Activated T-helper 1 cell treated with anti-CD3 and anti-CD28 coated beads, Interleukin-2, amount 50 U/mL, for 16 hours (primary cell): ENCODE measurements at places on chromosomes 5 and 9.

GRCh38 chr9:570187-570586 is 271.3 kb upstream of the DMRT1 start:
- DNase-seq = no peak

- no peak for DNase-seq
Observed at GRCh38 chr5:73955271-73955846, 329.4 kb downstream of the ARHGEF28 start.

- no peak for DNase-seq
Observed at GRCh38 chr5:95984287-95984938, 22.8 kb upstream of the ELL2 start.

- DNase-seq = no peak
Observed at GRCh38 chr5:62007457-62007856, 298.5 kb upstream of the KIF2A start.

DNA sequence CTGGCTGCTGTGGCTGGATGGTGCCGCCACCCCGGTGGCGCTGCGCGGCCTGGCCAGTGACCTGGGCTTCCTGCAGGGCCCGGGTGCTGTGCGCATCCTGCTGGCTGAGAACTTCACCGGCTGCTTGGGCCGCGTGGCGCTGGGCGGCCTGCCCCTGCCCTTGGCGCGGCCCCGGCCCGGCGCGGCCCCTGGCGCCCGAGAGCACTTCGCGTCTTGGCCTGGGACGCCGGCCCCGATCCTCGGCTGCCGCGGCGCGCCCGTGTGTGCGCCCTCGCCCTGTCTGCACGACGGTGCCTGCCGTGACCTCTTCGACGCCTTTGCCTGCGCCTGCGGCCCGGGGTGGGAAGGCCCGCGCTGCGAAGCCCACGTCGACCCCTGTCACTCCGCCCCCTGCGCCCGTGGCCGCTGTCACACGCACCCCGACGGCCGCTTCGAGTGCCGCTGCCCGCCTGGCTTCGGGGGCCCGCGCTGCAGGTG is 17.5 kb downstream of the CRB2 start:
- no peak for DNase-seq

DNA sequence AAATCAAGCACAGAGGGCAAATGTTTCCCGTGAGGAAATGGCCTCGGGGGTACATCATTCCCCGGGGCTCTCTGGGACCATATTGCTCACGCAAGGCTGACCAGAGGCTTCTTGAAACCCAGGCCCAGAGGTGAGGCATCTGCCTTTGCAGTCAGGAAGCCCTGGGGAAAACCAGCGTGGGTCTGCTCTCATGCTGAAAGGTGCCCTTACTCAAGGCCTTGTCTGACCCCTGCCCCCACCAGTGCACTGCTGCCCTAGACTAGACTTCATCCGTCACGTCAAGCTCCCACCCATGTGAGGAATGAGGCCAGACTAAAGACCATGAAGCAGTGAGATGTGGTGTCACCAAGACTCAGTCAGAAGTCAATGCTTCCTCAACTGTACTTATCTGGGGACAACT is 66.1 kb downstream of the PAX5 start:
- DNase-seq = no peak

DNA sequence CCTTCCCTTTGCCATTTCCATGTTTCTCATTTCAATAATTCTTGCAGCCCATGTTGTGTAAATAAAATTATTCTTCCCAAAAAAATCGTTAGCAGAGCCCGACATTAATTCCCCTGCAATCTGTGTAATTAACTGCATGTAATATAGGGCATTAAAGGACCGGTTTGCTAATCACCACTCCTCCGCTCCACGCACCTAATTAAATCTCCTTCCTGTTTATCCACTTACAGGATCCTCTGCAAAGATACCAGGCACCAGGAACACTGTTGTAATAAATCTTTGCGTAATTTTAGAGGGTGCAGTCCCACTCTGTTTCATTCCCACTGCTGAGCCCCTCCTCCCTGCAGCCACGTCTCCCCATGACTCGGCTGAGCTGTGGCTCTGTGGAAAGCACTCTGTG is 105.0 kb upstream of the PPP1R26 start:
- no peak for DNase-seq

DNA sequence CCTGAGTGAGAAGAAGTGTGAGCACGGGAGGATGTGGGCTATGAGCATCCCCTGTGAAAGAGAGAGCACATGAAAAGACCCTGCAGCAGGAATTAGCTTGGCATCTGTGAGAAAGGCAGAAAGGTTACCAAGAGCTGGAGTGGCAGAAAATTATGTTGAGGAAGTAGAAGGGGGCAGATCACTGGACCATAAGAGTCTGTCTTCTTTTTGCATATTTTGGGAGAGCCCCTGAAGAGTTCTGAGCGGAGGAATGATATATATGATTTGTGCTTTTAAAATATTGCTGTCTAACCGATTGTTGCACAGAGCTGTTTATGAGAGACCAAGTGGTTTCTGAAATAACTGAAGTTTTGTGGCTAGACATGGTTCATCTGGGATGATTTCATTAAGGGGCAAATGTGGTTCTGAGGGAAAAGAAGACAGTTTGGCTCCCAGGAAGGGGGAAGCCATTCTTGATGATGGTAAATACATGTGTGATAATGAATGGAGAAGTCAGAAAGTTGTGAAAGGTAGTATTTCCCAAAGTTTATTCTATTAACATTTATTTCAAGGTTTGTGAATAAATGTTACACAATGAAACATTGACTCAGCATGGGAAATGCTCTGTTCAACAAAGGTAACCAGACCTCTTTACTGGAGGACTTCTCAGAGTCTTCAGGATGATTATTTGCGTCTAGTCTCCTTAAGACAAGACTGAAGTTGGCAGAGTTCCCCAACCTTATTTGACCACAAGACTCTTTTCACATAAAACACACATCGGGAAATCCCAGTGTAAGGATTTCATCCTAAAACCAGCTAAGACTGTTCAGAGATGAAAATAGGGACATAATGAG is 31.5 kb upstream of the ADRB2 start:
- no peak for DNase-seq

DNA sequence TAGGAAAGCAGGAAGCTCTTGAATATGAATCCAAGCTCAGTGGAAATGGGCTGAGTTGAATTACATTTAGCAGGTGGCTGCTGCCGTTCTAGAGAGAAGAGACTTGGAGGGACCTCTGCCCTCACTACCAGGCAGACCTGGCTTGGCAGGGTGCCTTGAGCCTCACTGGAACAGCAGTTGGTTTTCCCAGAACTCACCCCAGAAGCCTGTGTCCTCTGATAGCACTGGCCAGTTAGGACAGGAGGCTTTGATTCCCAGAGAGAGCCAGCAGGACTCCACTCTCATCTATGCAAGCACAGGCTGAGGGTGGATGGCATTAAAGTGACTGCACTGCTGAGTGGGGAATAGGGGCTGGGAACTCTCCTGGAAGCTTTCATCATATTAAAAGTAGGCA is 54.8 kb downstream of the PWWP2A start:
- no peak for DNase-seq

DNA sequence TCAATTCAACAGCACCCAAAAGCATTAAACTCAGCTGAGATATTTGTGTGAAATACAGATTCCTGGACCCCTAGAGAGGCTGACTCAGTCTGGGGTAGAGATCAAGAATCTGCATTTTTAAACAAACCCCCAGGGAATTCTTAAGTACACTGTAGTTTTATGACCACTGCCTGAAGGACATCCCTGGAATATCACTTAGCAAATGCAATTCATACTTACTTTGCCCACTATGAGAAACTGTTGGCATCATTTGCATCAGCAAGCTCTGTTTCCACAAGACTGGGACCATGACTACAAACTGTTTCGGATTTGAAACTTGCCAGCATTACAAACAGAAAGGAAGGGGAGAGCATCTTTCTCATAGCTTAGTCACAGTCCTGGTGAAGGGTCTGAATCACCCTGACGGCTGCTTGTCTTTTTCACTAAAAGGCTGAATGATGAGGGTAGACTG is 63.7 kb downstream of the MLLT3 start:
- DNase-seq = peak; percentile 4

GRCh38 chr9:91676046-91676445 is 252.4 kb upstream of the NFIL3 start:
- no peak for DNase-seq

DNA sequence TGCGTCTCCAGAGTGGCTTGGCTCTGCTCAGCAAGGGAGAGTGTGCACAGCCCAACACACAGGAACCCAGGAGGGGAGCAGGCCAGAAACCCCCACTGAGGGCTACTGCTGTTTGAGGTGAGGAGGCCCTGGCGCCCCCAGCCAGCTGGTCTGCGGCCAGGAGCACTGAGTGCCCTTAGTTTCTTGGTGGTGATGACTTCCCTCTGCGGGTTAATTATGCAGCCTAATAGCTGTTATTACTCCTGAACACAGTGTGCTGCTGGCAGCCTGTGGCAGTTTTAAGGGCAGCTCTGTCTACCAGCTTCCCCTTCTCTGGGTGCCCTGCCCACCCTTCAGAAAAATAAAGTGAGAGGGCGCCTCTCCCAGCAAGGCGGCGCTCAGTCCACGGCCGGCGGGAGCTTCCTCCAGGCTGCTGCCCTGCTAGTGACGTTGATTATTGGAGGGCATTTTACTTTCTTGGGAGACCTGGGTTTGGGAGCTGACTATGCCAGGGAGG is 19.2 kb downstream of the GADD45G start:
- DNase-seq = no peak

DNA sequence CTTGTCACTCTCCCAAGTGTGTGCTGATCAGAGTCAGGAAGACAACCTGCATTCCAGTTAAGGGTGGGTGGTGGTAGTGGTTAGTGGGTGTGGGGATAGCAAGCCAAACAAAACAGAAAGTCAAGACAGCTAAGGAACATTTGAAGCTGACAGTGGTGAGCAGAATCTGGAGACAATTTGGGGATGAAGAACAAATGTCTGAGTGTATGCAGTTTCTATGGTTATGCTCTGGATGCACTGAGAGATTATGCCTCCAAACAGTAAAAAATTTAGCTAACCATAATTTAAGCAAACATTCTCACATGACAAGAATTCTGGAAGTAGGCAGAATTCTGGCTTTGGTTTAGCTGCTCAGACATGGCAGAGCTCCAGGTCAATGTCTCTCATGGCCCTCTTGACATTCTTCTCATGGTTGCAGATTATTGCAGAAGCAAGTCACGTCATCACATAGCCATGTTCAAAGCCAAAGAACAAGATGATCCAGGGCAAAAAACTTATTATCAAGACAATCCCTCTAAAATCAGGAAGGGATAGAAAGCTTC is 148.7 kb downstream of the LURAP1L start:
- DNase-seq = no peak

GRCh38 chr9:132002643-132003318 is 76.9 kb downstream of the MED27 start:
- no peak for DNase-seq

GRCh38 chr5:7742241-7742656 is 108.7 kb downstream of the CFAP90 start:
- no peak for DNase-seq

DNA sequence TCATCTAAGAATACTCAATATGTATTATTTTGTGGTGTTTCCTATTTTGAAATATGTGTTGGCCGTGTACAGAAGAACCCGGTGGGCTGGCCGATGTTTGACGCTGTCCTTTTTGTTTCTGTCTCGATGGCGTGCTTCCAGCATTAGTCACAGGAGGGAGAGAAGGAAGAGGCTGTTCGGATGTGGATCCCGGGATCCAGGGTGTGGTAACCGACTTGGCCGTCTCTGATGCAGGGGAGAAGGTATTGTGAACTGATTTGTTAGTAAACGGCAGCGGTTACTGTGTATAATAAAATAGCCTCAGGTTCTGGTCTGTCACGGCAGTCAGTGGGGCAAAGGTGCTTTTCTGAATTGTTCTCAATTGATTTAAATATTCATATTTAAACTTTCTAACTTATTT is 275.0 kb downstream of the ARHGEF28 start:
- no peak for DNase-seq

GRCh38 chr9:111502506-111502905 is 18.3 kb upstream of the ECPAS start:
- no peak for DNase-seq

DNA sequence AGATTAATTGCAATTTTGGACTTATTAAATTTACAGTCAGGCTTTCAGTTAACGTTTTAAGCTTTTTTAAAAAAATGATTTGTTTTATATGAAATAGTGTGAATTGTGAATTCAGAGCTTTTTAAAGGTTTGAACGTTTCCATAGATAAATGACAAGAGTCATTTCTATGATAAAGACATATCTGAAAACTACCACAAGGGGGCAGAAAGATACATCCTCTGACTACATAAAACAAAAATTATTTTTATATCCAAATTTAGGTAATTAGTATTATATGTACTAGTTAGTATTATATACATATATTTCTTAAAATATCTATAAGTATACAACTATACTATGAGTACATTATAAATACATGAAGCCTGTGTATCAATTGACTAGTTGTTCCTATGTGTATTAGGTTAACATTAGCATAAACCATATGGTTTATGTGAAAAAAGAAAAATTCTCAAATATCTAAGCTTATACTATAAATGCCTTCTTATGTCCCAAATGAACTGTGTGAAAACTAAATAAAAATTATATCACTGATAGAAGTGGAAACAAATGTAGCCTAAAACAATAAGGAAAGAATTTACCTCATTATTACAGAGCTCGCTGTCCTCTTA is 155.2 kb downstream of the MEF2C start:
- DNase-seq = no peak

DNA sequence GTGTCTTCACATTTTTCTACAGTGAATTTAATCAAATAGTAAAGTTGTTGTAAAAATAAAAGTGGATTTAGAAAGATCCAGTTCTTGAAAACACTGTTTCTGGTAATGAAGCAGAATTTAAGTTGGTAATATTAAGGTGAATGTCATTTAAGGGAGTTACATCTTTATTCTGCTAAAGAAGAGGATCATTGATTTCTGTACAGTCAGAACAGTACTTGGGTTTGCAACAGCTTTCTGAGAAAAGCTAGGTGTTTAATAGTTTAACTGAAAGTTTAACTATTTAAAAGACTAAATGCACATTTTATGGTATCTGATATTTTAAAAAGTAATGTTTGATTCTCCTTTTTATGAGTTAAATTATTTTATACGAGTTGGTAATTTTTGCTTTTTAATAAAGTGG is 60.4 kb downstream of the MTAP start:
- no peak for DNase-seq

DNA sequence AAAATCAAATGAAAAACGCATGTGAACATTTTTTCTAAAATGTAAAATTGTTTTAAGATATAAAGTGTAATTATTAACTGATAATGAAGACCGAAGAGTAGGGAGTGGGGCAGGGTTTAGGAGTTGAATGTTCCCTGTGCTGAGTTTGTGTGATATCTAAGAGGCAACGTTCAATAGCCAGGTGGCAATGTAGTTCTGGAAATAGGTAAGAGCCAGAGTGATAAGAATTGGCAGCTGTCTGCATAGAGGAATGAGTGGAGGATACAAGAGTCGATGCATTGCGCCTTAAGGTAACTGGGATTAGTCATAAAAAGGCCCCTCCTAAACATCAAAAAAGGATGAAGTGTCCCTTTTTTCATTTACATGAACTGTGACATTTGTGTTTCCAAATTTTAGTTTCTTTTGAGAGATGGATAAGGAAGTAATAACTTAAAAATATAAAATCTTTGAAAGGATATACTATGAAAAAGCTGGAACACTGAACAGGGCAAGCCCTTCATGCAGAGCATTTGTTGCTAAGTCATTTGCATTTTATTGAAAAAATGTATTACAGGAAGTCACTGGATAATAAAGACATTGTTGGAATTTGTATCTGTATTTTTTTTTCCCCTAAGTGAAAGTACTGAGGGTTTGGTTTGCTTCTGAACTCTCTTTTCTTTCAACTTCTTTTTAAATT is 659.3 kb downstream of the ACTL7B start:
- no peak for DNase-seq

GRCh38 chr9:125166762-125167161 is 22.8 kb downstream of the PPP6C start:
- no peak for DNase-seq

GRCh38 chr5:662751-663435 is 30.3 kb downstream of the TPPP start:
- no peak for DNase-seq
